Frontal cortex (tissue), 4 donors: ENCODE measurements at places on chromosomes 6 and 20. TPM values are rescaled to one million over a fixed set of nuclear protein-coding genes. Genes with fewer than 3 reads are reported as not detected.

The BPIFA1 gene
- not detected for total RNA-seq

GRCh38 chr6:14274546-14275492 lies 157.2 kb downstream of the CD83 start:
- no peak for DNase-seq

GRCh38 chr6:3910106-3910663 lies 61.0 kb downstream of the FAM50B start:
- DNase-seq, result no peak

DNA sequence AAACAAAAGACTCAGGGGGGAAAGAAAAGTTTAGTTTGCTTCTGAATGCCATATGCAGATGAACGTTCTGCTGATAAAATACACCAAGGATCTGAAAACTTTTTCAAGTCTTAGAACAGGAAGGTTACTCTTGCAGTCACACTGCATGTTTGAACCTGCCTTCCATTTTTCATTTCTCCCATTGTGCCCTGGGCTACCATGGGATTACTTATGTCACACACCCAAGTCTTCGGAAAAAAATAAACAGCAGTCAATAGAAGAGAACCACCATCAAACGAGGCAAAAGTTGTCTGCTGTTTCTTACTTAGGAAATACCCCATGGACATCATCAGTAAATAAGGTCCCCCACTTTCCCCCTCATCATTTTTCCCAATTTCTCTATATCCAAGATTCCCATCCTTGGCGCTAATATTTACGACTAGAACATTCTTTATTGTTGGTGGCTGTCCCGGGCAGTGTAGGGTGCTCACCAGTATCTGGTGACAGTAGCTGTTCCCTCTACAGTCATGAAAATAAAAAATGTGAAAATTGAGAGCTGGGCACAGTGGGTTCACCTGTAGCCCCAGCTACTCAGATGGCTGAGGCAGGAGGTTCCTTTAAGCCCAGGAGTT lies 202.5 kb downstream of the BCAS1 start:
- DNase-seq, result no peak
